ENCODE measurements at places on chromosomes 13 and 19.

- no peak for DNase-seq
These were observed 53.0 kb downstream of the PEPD start for GRCh38 chr19:33468361-33469170.

DNA sequence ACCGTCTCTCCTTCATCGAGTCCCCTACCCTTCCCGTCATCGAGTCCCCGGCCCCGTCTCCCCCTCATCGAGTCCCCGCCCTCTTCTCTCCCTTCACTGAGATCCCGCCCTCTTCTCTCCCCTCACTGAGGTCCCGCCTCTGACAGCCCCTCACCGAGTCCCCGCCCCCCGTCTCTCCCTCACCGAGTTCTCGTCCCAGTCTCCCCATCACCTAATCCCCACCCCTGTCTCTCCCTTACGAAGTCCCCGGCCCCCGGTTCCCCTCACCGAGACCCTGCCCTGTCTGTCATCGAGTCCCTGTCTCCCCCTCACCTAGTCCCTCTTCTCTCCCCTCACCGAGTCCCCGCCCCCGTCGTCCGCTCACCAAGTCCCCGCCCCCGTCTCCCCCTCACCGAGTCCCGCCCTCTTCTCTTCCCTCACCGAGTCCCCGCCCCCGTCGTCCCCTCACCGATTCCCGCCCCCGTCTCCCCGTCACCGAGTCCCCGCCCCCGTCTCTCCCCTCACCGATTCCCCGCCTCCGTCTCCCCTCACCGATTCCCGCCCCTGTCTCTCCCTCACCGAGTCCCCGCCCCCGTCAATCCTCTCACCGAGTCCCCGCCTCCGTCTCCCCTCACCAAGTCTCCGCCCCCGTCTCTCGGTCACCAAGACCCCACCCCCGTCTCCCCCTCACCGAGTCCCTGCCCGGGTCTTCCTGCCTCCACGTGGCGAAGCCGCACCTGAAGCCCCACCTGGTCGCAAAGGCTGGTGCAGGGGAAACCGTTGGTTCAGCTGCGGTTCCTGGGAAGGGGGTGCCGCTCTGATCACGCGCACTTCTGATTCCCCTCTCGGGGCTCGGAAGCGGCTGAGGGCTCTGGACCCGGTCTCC is 23.9 kb upstream of the ZNF846 start:
- peak; percentile 97 for DNase-seq

DNA sequence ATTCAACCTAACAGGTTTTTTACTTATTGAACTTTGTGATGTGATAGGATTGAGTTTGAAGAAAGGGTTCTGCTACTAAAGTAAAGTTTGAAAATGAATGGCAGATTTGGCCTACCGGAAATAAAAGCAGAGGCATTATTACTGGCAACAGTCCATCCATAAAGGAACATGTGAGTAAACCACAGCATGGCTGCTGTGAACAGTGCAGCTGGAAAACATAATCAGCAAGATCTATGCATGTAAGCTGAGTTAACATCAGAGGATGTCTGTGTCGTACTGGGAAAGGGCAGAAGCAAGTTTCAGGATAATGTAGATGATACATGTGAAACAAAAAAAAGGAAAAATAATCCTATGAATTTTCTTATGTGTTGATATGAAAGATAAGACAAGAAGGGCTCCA is 87.6 kb downstream of the CYSLTR2 start:
- no peak for DNase-seq

- no peak for DNase-seq
These were observed 60.9 kb downstream of the RYR1 start for GRCh38 chr19:38494379-38494778.

DNA sequence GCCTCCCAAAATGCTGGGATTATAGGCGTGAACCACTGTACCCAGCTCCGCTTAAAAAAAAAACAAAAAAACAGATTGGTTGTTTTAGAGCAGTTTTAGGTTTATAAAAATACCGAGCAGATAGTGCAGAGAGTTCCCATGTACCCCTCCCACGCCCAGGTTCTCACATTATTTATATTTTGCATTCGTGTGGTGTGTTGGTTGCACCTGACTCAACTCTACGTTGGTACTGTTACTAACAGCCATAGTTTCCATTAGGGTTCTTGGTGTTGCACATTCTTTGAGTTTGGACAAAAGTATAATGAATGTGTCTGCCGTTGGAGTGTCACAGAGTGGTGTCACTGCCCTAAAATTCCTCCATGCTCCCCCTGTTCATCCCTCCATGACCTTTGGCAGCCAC is 29.1 kb downstream of the MYO9B start:
- DNase-seq, result no peak

GRCh38 chr13:77719128-77719527 is 21.6 kb downstream of the SLAIN1 start:
- no peak for DNase-seq

GRCh38 chr19:48210005-48210404 is 39.5 kb downstream of the ZSWIM9 start:
- no peak for DNase-seq

DNA sequence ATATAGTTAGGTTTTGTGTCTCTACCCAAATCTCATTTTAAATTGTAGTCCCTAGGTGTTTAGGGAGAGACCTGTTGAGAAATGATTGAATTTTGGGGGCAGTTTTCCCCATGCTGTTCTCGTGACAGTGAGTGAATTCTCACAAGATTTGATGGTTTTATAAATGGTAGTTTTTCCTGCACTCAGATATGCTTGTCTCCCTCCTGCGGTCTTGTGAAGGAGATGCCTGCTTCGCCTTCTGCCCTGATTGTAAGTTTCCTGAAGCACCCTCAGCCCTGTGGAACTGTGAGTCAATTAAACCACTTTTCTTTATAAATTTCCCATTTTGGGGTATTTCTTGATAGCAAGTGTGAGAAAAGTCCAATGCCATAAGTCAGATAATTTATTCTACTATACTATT is 1977.5 kb upstream of the PCDH20 start:
- no peak for DNase-seq

DNA sequence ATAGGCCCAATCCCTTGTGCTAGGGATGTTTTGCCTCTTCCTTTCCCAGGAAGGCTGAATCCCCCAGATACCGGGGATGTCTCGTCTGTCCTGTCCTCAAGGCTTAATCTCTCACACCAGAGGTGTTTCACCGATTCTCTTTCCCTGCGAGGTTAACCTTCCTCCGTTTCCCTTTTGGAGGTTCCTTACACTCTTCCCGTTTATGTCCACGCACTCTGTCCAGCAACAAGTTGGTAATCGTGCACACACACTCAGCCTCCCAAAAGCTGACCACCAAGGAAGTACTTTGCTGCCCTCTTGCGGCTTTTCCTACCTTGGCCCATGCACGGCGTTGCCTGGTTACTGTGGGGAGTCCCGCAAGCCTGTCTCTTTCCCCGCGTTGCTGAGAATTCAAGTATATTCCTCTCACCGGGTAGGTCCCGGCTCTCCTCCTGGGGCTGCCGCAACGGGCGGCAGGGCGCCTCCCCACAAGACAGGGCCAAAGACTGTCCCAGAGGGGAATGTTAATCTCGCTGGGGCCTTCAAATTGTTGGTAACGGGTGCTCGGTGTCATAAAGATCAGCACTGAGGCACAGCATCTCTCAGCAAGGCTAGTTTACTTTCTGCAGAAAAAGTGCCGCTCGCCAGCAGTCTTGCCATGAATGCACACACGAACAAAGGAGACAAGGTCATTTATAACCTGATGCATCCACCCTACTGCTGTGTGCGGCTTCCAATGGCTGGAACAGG is 36.7 kb upstream of the CD177 start:
- DNase-seq, result peak; percentile 81

Measured in WTC11 (cell line).